ENCODE measurements at places on chromosomes 3 and 15.

DNA sequence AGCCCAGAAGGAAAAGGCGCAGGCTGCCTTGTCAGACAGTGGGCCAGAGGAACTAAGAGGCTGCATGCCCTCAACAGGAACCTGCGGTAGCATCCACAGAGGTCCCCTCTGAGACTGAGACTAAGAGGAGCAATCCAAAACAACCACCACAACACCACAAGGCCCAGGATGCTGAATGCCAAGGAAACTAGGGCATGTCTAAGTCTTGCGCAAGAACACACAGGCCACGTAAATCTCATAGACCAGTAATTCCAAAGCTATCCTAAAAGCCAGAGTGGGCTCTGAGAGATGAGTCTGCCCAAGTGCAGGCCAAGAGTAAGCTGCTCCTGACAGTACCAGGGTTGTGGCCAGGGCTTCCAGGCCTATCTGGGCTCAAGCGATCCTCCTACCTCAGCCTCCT, 12.9 kb downstream of the MON1A start:
- DNase-seq, result no peak

DNA sequence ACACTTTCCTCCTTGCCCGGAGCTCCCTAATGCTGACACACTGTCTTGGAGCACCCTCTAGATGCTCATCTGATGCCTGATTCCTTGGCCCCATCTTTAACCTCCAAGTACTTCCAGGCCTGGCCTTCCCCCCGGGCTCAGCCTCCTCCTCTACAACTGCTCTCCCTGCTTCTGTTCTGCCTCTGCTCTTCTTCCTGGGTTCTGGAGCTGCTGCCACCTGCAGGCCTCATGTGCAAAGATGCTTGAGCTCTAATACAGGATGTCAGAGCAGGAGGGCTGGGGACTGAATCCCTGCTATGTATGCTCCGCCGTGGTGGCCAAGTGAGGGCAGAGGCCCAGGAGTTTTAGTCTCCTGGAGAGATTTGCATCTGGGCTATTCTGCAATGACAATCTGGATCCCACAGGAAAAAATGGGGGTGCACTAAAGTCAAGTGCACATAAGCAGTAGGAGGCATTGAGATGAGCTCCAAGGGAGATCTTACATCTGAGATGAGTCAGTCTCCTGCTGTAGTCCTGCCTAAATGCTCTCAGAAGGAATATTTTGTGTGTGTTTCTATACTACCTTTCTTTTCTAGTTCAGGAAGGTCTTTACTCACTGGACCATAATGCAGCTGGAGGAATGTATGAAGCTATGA, 296.3 kb downstream of the UACA start:
- peak; percentile 42 for DNase-seq

- DNase-seq, result no peak
Measured at GRCh38 chr3:142088522-142088921, 60.8 kb downstream of the TFDP2 start.

- no peak for DNase-seq
Measured at GRCh38 chr15:78909791-78910228, 35.0 kb downstream of the CTSH start.

- no peak for DNase-seq
Measured at GRCh38 chr15:33742800-33743199, 225.5 kb upstream of the CHRM5 start.

DNA sequence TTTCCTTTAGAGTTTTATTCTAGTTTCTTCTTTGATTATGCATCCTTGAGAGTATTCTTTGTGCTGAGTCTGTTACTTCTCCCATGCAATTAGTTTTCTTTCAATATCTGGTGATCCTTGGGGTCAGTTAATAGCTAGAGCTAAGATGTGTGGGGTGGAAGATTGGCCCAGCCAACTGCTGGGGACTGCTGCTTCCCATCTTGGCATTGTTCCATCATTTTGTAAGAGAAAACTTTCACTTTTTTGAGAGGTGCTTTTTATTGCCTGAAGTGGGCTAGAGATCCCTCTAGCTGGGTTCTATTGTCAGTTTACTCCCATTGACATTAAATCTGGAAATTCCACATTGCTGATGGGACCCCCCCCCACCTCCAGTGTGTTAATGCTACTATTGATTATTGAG, 15.4 kb downstream of the BCL2L10 start:
- DNase-seq, result no peak

DNA sequence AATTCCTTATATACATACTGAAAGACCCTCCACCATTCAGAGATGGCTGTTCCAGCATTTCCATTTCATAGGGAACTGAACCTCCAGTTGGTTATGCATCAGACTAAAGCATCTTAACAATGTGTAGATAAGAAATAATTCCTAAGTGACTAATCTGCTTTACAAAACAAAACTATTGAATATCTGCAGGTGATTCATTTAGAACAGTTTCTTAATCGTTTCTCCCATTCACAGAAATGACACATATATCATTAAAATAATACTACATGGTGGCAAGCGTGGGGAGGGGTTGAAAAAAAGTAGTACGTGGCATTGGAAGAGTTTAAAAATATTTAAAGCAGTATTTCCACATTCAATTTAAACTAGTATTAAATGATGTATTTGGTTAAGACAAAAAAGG, 19.5 kb downstream of the COPS2 start:
- DNase-seq, result no peak

DNA sequence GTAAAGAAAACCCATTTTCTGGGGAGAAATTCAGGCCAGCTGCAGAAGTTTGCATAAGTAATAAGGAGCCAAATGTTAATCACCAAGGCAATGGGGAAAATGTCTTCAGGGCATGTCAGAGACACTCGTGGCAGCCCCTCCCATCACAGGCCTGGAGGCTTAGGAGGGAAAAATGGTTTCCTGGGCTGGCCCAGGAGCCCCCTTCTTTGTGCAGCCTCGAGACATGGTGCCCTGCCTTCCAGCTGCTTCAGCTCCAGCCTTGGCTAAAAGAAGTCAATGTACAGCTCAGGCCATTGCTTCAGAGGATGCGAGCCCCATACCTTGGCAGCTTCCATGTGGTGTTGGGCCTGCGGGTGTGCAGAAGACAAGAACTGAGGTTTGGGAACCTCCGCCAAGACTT, 20.6 kb upstream of the TRIM59 start:
- DNase-seq, result no peak

DNA sequence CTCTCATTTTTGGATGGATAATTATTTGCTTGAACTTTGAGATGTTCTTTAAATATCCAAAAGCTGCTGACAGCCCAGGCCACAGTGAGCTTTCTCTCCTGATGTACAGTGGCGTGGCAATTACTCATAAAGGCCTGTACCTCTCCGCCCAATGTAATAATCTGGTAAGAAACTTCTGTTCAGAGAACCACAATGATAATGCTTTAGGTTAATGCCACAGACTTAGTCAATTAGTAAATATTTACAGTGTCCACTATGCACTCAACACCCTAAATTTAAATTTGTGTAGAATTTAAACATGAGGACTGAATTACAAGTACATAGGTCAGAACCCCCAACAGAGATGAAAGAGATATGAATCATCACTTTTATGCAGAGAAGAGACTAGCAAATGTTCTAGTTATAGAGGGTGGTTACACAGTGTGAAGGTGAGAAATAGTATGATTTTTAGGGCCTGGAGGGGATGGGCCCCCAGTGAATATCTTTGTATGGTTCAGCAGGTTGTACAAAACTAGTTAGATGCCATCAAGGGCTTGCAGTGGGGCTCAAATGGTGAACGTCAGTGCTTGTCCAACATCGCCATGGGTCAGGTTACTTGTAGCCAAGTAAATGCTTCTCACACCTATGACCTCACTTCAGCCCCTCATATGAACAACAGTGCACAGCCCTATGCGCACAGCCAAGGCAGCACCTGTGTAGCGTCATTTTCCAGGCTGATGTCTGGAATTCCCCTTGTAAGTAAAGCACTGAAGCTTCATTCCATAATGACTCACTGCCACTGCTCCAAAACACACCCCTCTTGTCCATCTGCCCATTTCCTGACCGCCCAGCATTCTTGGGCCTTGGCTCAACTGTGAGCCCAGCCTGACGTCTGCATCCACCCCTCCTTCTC, 13.3 kb downstream of the ABHD2 start:
- no peak for DNase-seq

GRCh38 chr3:99808163-99808794, 9.4 kb upstream of the CMSS1 start:
- DNase-seq, result peak; percentile 4

GRCh38 chr15:57671636-57672035, 34.9 kb upstream of the POLR2M start:
- no peak for DNase-seq

DNA sequence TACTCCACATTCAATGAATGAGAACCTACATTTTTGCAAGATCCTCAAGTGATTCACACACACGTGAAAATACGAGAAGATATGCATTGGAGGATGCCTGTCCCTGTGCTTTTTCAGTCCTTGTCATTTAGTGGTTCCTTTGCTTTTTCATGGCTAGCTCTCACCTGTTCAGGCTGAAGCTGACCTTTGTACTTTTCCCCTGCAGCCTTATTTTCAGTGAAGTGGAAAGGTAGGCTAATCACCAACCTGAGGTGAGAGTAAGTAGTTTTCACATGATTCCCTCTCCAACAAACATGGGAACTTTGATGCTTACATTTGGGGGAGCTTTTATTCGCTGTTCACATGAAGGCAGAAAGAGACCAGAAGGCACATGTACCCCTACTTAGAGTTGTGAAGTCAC, 8.3 kb downstream of the ITPR1 start:
- DNase-seq, result no peak

GRCh38 chr3:117811786-117812185, 1102.2 kb downstream of the TUSC7 start:
- DNase-seq, result no peak
